ENCODE measurements at places on chromosomes 1 and 21.

DNA sequence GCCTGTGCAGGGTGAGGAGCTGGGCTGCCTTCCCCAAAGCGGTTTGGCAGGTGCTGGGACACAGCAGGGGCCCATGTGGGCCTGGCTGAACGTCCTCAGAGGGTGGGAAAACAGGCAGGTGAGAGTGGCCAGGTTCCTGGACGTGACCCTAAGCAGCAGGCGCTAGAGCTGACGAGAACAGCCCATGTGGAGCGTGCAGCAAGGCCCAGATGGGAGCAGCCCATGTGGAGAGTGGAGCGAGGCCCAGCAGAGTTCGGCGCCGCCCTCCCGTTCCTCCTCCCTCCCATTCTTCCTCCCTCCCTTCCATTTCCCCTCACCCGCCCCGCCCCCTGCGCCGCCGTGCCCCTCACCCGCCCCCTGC, 314.4 kb upstream of the VAMP3 start:
- DNase-seq, result no peak

DNA sequence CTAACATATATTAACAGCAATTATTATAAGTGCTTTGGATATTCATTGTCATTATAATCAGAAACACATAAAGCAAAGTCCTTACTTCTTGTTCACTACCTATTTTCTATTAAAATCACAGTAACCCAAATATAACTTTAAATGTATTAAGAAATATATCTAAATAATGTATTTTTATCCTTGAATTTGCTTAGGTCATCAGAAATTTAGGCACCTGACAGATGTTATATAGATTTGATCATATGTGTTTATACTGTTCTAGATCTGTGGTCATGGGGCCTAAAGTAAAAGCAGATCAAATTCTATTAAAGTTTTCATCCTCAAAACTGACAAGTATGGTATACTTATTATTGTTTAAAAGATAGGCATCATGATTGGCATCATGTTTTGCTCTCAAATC, 9.2 kb upstream of the OR1C1 start:
- DNase-seq, result no peak

DNA sequence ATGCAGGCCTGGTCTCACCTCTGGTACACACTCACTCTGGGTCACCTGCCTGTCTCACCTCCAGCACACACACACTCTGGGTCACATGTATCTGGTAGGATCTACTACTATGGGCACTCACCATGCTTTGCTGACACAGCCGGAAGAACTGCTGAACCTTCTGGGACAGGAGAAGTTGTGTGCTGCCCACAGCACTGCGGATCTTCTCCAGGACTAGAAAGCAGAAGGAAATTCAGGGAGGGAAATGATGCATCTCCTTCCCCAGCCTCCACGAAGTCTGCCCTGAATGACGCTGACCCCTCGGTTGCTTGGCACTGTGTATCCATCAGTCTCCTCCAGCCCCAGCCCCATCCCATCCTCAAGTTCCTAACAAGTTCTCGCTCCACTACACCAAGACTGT, 7.9 kb upstream of the SMIM12 start:
- DNase-seq, result no peak

- no peak for DNase-seq
These were observed 46.9 kb downstream of the PTP4A2 start for GRCh38 chr1:31891280-31891679.

DNA sequence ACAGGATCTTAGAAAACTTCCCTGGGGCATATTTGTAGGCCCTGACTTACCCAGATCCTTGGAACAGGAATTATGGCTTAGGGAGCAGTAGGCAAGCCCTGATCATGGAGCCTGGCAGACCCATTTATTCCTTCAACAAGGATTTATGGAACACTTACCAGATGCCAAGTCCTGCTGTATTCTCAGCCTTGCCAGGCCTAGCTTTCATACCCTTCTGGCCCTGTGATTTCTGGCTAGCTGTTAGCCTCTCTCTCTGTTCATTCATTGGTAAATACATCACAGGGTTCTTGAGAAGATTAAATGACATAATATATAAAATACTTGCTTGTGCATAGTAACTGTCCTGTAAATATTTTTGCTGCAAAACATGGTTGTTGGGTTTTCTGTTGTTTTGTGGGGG, 32.4 kb upstream of the SRP9 start:
- no peak for DNase-seq

DNA sequence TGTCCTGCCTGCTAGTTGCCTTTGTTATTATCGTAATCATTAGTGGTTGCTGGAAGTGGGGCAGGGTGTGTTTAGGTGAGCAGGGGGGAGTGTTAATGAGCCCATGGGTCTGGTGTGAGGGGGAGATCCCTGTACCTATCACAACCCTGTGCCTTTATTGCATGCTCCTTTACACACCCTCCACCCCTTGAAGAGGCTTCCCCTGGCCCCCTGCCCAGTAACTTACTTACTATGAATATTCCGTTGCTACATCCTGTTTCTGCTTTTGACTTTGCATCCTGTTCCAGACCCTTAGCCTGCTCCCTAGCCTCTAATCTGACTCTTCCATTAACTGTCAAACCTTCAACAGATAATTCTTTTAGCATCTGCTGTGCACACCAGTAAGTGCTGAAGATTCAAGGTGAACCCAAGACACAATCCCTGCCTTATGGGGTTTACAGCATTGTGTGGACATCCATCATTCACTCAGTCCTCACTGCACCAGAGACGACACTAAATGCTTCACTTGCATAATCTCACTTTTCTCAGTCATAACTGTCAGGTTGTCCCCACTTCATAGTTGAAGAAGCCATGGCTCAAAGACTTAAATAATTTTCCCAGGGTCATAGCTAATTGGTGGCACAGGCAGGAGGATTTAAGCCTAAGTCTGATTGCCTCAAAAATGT, 47.9 kb downstream of the CDC7 start:
- peak; percentile 25 for DNase-seq

- DNase-seq, result no peak
These were observed 60.4 kb downstream of the CAPZB start for GRCh38 chr1:19424651-19425570.

- no peak for DNase-seq
These were observed 356.6 kb upstream of the USP24 start for GRCh38 chr1:55571767-55572166.

- DNase-seq, result no peak
These were observed 53.6 kb downstream of the ERG start for GRCh38 chr21:38444691-38445090.

GRCh38 chr1:211741116-211741515, 65.7 kb upstream of the NEK2 start:
- no peak for DNase-seq

DNA sequence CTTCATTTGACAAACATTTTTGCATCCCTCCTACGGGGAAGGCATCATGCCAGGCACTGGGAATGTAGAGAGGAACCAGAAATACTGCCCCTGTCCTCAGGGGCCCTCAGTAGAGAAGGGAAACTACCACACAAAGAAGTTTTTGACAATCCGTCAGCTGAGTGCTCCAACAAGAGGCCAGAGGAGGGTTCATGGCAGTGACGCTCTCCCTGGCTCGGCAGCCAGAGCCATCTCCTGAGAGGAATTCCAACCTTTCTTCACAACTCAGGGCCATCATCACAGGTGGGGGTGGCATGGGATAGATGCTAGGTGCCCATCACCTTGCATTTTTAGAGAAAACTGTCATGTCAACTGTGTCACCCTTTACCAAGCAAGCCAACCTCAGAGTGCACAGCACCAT, 154.1 kb downstream of the HIVEP3 start:
- no peak for DNase-seq

DNA sequence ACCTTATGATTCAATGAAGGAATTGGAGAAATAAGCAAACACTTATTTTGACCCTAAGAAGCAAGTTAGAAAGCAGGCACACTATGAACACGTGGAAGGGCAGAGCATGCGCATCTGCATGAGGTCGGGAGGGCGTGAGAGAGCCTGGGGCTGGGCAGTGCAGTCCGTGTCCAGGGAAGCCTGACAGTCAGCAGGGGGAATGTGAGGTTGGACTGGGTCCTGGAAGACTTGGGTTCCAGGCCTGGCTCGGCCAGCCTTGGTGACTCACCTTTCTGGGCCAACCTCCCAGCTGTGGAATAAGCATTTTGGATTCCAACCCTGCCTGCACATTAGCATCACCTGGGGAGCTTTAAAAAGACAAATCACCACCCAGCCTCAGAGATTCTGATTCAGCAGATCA, 26.6 kb upstream of the LMX1A start:
- DNase-seq, result peak; percentile 43

GRCh38 chr21:19490481-19490880, 1086.9 kb upstream of the TMPRSS15 start:
- no peak for DNase-seq
